Stimulated activated CD4-positive, alpha-beta T cell treated with anti-CD3 and anti-CD28 coated beads, Interleukin-12 subunit alpha, Interleukin-12 subunit beta, amount 100 ng/mL, for 24 hours (primary cell): ENCODE measurements at places on chromosomes 11 and 22.

DNA sequence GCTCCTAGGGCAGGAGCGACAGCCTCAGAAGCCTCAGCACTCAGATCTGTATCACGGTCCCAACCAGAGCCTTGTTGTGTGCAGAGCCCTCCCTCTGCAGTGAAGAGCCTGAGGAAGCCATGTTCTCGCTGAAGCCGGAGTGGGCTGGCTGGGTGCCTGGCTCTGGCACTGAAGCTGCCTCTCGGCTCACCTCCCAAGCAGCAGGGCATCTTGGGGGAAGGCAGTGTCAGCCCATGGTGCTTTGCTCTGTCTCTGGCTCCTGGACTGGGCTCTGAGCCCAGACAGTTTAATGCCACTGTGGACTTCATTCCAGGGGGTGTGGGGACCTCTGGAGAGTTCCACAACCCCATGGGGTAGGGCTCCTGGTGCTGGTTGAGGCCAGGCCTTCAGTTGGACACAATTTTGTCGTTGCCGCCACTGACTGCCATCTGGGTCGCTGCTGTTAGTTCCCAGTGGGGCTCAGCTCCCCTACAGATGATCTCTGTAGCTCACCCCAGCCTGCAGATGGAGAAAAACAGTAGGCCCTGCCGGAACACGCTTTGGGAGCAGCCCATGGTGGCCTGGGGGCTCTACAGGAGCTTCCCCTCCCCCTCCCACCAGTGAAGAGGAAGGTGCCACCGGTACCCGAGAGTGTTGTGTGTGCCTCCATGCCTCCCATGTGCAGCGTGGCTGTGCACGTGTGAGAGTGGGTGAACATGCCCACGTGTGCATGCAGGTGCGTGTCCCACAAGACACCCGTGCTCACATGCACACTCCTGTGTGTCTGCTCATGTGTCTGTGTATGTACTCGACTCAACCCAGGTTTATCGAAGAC is 86.5 kb upstream of the B3GAT1 start:
- DNase-seq: no peak

DNA sequence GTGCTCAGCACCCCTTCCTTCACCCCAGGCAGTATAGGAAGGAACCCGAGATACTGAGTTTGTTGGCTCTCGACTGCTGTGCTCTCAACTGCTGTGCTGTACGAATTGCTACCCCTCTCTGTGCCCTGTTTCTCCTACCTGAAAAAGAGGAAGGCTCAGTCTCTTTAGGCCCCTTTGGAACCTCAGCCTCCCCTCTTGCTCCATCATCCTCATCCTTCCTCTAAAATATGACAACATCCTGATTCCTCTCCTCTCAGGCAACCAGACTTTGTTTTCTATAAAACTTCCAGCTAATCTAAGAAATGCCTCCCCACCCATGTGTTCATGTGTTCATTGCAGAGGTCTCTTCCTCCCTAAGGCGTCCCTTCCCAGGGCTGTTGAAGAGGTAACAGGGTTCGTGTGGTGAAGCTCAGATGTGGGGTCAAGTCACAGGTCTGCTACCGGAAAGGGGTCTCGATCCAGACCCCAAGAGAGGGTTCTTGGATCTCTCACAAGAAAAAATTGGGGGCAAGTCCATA is 35.5 kb upstream of the CD82 start:
- no peak for DNase-seq

GRCh38 chr11:130121445-130121978 is 38.1 kb upstream of the ST14 start:
- no peak for DNase-seq

DNA sequence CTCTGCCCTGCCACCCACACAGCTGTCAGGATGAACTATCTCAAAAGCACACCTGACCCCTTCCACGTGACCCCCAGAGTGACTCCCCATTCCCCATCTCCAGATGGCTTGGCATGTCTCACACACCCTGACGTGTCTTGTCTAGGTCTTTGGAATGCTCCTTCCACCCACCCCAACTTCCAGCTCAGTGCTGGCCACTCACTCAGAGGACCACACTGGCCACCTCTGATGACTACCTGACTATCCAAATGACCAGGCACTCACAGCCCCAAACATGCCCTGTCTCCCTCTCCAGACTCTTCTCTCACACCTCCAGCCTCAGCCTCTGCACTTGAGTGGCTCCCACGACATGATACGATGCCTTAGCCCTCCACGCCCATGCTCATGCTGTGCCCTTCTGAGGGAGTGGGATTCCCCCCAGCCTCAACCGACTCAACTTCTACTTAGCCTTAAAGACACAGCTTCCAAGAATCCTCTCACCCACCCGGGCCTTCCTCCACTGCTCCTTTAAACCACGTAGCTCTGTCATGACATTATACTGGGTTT is 259.4 kb downstream of the BUD13 start:
- DNase-seq: no peak
